ENCODE measurements at places on chromosomes 3 and 15.

GRCh38 chr3:38210141-38210757, 44.9 kb downstream of the OXSR1 start:
- no peak for DNase-seq

DNA sequence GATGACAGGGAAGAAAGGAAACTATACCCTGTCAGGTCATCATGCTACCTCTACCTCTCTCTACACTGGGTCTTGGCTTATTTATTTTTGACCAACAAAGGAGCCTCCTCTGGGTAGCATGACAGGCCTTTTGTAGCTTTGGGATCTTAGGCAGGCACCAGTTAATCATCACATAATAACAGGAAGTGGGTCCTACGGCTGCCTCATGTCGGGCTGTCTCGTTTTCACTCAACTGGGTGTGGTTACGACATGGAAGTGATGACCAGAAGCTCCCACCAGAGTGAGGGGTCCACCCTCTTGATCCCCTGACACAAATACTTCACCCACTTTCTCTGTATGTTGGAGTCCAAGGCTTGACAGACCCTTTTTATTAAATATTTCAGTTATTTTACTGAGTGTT, 105.3 kb downstream of the CD47 start:
- no peak for DNase-seq

DNA sequence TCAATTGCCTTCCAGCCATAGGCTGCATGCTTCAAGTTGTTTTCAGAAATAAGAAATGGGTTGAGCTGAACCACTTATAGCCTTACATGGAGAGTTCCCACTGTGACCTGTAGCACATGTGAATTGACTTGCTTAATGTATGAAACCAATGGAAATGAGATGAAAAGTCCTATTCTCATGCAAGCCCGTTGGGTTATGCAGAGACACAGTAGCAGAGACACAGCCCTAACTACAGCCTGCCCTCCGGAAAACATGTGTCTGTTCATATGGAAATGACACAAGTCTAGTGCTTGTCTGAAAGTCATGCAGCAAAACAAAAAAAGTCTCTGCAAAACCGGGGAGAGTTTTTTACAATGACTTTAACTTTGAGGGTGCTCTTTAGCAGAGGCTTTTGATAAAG, 14.5 kb downstream of the HIGD2B start:
- no peak for DNase-seq

- no peak for DNase-seq
Observed at GRCh38 chr15:52066842-52067544, 45.6 kb downstream of the BCL2L10 start.

- DNase-seq: peak; percentile 93
Observed at GRCh38 chr3:184543843-184544512, 17.6 kb upstream of the EPHB3 start.

Data from NCI-H524 (cell line).